Pericardium fibroblast (primary cell): ENCODE measurements at places on chromosomes 1 and 21. TPM values are rescaled to one million over a fixed set of nuclear protein-coding genes. Genes with fewer than 3 reads are reported as not detected.

Gene PYHIN1
- total RNA-seq: not detected in 2 replicates

Gene CLDN17
- not detected in 2 replicates for total RNA-seq

Gene RBM11
- total RNA-seq: 0.77 TPM in 1 of 2 replicates, not detected in the other

Gene APCS
- total RNA-seq: not detected in 2 replicates

Gene CDC7
- 2.5 and 4.3 TPM in 2 replicates for total RNA-seq

Gene TMEM200B
- 23.2 and 25.4 TPM in 2 replicates for total RNA-seq

Gene CELA3B
- not detected in 2 replicates for total RNA-seq

Gene LCE1B
- total RNA-seq: not detected in 2 replicates

Gene FOXJ3
- total RNA-seq: 15.3 and 15.7 TPM in 2 replicates

Gene BATF3
- 0.43 and 2.1 TPM in 2 replicates for total RNA-seq

Gene PLA2G2F
- total RNA-seq: not detected in 2 replicates

Gene PLEKHG5
- total RNA-seq: 4.1 and 8.0 TPM in 2 replicates

Gene CYB5RL
- total RNA-seq: 3.5 and 4.6 TPM in 2 replicates

Gene GLIS1
- 0.43 and 1.1 TPM in 2 replicates for total RNA-seq

Gene LRRC7
- total RNA-seq: not detected in 2 replicates

Gene PRKAA2
- total RNA-seq: 0.12 and 0.17 TPM in 2 replicates

Gene TNFRSF18
- total RNA-seq: not detected in 2 replicates

Gene CHML
- 2.2 and 6.1 TPM in 2 replicates for total RNA-seq

Gene HAPLN2
- total RNA-seq: not detected in 2 replicates

Gene CR1L
- not detected in 2 replicates for total RNA-seq

Gene SLC35A3
- 14.7 and 15.6 TPM in 2 replicates for total RNA-seq

Gene RHEX
- total RNA-seq: not detected in 2 replicates

Gene REN
- not detected in 2 replicates for total RNA-seq

Gene PAQR7
- total RNA-seq: 6.1 and 7.2 TPM in 2 replicates

Gene CHD5
- under 0.01 TPM in 2 replicates for total RNA-seq

Gene KCNC4
- total RNA-seq: 2.3 TPM in 2 replicates

Gene CATSPERE
- total RNA-seq: 0.12 and 0.26 TPM in 2 replicates

Gene KIF17
- total RNA-seq: 0.35 and 0.60 TPM in 2 replicates

Gene LIN9
- 0.17 and 1.3 TPM in 2 replicates for total RNA-seq

Gene VHLL
- total RNA-seq: not detected in 2 replicates

Gene NBPF20
- 1.4 and 3.5 TPM in 2 replicates for total RNA-seq

Gene CLCA1
- not detected in 2 replicates for total RNA-seq

Gene WDR64
- total RNA-seq: not detected in 2 replicates

Gene SPRR1A
- not detected in 2 replicates for total RNA-seq

Gene KAZN
- 11.8 and 12.6 TPM in 2 replicates for total RNA-seq

Gene HEYL
- total RNA-seq: 0.85 and 1.1 TPM in 2 replicates

Gene LCE3D
- not detected in 2 replicates for total RNA-seq

Gene INKA2
- total RNA-seq: 4.1 and 11.8 TPM in 2 replicates

Gene SPATA45
- not detected in 2 replicates for total RNA-seq

Gene SMIM1
- 10.3 TPM in 1 of 2 replicates, not detected in the other for total RNA-seq

Gene LAMC2
- total RNA-seq: 3.4 and 4.4 TPM in 2 replicates

Gene KCNE1
- 0.35 TPM in 1 of 2 replicates, not detected in the other for total RNA-seq

Gene XCL2
- not detected in 2 replicates for total RNA-seq

Gene RPE65
- not detected in 2 replicates for total RNA-seq

Gene ERICH3
- not detected in 2 replicates for total RNA-seq

Gene RXFP4
- not detected in 2 replicates for total RNA-seq

Gene KIF2C
- total RNA-seq: 1.1 and 1.4 TPM in 2 replicates

Gene UTS2
- not detected in 2 replicates for total RNA-seq
